Testis (tissue), 5 donors: ENCODE measurements at places on chromosomes 16 and 17. TPM values are rescaled to one million over a fixed set of nuclear protein-coding genes. Genes with fewer than 3 reads are reported as not detected.

The FOXO3B gene
- polyA plus RNA-seq, result 3.4 TPM

The NAGLU gene
- polyA plus RNA-seq, result 18.9 TPM

- no peak for DNase-seq
Measured at GRCh38 chr16:166375-167121, 770 bp downstream of the HBM start.

- no peak for DNase-seq
Measured at GRCh38 chr16:10441726-10442125, 55.9 kb downstream of the ATF7IP2 start.

DNA sequence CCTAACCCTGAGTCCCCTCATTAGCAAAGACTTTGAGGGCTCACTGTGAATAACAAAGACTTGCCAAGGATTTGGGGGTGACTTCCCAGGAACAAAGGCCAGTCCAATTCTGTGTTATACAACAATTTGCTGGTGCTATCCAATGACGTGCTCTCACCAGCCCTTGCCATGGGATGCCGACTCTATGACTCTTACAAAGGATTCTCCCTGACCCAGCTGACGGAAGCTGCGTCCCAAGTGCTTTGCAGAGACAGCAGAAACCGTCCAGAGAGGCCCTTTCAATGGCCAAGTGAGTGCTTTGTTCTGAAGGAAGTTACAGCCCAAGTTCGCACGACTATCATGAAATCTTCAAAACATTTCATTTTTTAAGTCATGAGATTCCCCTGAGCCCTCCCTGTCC lies 345.3 kb upstream of the TNRC6C start:
- peak; percentile 37 for DNase-seq
